Hematopoietic multipotent progenitor cell treated with erythropoietin and hydrocortisone succinate and interleukin-3 and kit ligand, for 8 days (in vitro differentiated cells): ENCODE measurements at places on chromosomes 7 and 10.
A peak's percentile ranks its signal among the peaks of the same experiment; 100 is the strongest.

DNA sequence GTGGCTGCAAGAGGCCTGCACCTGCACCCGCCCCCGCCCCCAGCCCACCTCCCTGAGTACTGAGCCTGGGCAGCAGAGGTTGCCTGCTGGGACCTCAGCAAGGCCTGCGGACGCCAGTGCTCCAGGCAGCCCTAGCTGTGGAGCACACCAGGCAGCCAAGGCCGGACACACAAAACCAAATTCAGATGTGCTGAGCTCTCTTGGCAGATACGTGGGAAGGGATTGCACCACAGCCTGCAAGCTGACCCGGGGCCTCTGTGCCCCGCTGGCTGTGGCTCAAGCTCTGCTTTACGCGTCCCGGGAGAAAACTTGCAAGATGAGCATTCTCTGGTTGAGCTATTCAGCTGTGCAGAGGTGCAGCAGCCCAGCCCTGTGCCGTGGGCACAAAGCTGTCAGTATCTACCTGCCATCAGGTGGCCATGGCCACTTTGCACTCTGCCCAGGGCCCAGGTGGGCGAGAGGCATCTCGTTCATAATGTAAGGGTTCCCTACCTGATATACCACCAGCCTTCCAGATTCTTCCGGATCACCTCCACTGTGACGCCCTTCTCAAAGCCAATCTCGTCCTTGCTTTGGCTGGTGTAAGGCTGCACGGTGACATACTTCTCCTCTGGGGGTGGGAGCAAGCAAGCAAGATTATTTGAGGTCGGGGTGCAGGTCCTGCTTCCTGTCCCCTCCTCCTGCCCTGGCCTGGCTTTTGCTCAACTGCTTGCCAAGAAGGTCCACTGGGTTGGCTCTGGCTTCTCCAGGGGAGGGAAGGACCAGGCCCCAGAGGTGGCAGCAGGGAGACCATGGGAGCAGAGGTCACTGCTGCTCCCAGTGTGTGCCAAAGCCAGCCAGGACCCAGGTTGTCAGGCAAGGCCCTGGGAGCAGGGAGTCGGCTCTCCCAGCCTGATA lies 123.4 kb downstream of the NEURL1 start:
- DNase-seq = no peak

GRCh38 chr10:126090911-126091728 lies 194.8 kb downstream of the FANK1 start:
- DNase-seq = no peak

DNA sequence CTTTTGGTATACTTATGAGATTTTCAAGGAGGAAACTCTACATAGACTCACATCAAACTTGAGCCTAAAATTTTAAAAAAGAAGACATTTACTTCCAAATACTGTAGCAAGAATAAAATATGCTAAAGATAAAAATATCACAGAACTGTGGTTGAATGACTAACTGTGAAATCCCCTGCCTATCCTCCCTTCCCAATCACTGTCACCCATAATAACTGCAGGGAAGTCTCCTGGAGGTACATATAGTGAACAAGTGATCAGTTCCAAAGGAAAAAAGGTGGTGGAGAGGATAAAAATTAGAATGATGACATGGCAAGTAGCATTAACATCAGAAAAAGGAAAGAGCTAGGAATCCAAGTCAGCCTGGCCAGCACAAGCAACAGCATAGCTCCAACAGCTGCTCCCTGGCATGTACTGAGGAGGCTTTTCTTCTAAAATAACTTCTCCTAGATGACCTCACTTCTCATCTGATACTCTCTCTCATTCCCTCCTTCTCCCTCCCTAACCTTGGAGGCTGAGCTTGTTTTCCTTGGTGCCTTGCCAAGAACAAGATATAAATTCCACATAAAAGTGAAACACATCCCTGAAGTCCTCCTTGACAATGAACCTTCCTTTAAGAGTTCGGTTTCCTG lies 124.0 kb downstream of the IQUB start:
- no peak for DNase-seq

- no peak for DNase-seq
Observed at GRCh38 chr10:60525716-60526585, 136.3 kb upstream of the ANK3 start.

GRCh38 chr10:78337646-78338391 lies 304.2 kb downstream of the RPS24 start:
- DNase-seq = no peak

GRCh38 chr10:1860351-1860750 lies 123.0 kb upstream of the ADARB2 start:
- no peak for DNase-seq

DNA sequence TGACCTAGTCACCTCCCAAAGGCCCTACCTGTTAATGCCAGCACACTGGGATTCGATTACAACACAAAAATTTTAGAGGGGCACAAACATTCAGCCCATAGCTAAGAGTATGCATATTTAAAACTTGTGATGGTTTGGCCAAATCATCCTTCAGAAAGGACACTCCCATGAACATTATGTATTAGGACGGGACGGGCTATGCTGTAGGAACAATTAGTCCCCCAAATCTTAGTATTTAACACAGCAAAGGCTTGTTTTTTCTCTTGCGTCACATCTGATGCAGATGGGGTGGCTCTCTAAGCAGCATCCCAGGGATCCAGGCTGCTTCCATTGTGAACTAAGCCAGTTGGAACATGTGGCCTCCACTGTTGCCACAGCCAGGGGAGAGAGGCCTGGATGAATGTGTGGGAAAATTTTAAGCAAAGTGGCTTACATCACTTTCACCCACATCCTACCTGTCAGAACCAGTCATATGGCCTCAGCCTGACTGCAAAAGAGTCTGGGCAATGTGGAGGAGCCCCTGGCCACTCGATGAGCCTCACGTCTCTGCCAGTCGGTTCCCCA lies 26.6 kb downstream of the CHST3 start:
- no peak for DNase-seq

GRCh38 chr7:51126813-51127617 lies 189.6 kb downstream of the COBL start:
- DNase-seq = no peak

- no peak for DNase-seq
Observed at GRCh38 chr10:35607475-35608327, 2.6 kb downstream of the GJD4 start.

GRCh38 chr7:134873253-134873652 lies 93.8 kb downstream of the CALD1 start:
- no peak for DNase-seq

DNA sequence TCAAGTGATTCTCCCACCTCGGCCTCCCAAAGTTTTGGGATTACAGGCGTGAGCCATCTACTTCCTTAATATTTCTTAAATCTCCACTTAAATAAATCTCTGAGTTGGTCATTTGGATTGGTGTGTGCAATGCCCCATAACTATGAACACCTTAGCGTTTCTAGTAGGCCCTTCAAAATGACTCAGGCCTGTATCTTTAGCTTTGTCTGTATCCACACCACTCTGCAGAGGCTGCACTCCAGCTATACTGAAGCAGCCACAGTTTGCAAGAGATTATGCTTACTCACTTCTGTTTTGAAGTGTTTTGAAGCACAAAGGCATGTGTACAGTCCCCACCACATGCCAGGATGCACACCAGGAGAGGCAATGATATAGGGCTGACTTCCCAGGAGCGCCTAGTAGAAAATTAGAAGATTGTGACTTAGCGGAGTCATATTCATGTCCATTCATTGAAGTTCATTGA lies 2.4 kb upstream of the ST7 start:
- DNase-seq = peak; percentile 48

- DNase-seq = no peak
Observed at GRCh38 chr7:32319012-32319382, 171.2 kb downstream of the LSM5 start.

GRCh38 chr10:16890691-16891090 lies 73.5 kb upstream of the RSU1 start:
- no peak for DNase-seq

DNA sequence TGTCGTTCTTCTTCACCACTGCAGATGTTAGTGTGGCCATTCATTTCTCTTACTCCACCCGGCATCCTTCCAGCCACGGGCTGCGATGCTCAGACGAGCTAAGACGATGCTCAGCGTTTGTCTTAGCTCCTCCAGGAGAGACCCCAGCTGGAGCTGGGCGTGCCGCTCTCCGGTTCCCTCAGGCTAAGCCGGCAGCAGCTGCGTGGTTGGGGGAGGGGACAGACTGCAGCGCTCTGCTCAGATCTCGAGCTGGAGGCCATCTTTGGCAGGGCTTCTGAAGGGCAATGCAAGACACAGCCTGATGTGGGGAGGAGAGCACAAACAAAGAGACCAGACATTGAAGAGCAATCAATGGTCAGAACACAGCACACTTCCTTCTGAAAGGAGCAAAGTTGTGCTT lies 4.8 kb downstream of the INA start:
- DNase-seq = no peak

GRCh38 chr10:8323428-8324054 lies 269.1 kb downstream of the GATA3 start:
- DNase-seq = no peak

DNA sequence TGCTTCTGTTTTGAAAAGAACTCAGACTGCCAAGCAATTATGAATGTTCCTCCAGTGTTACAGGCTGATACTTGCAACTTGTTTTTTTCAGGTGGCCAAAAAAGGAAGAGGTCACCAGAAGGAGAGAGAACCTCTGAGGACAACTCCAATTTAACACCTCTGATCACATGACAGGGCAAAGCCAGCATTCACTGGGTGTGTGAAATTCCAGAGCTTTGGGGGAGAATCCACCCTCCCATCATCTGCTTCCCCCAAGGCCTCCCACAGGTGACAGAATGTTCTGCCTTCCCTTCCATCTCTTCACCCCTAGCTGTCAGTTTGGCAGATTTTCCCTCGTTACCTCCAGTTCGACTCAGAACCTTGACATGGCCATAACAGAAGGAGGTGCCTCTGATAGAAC lies 39.1 kb downstream of the GOT1 start:
- DNase-seq = no peak

DNA sequence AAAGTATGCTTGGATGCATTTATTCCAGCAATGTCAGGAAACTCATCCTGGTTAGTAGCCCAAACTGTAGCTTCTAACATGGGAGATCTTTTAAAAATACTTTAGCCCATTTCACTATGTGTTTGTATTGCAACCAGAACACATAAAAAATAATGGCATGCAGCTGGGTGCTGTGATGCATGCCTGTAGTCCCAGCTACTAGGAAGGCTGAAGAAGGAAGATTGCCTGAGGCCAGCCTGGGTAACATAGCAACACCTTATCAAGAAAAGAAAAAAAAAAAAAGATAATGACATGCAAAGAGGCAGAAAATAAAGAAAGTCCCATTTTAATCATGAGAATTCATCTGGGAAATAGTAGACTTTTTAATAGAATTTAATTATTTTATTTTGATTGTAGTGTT lies 517.0 kb upstream of the TEX47 start:
- DNase-seq = no peak

GRCh38 chr10:73991203-73991883 lies 6.6 kb upstream of the VCL start:
- DNase-seq = no peak

GRCh38 chr7:113873554-113874151 lies 45.2 kb downstream of the PPP1R3A start:
- DNase-seq = no peak
